Thyroid gland (tissue), 4 donors: ENCODE measurements at places on chromosomes 6 and 20.

GRCh38 chr20:46034039-46034438 lies 5.0 kb downstream of the SLC12A5 start:
- DNase-seq = no peak

GRCh38 chr6:79544299-79544927 lies 7.2 kb upstream of the LCA5 start:
- DNase-seq = no peak

DNA sequence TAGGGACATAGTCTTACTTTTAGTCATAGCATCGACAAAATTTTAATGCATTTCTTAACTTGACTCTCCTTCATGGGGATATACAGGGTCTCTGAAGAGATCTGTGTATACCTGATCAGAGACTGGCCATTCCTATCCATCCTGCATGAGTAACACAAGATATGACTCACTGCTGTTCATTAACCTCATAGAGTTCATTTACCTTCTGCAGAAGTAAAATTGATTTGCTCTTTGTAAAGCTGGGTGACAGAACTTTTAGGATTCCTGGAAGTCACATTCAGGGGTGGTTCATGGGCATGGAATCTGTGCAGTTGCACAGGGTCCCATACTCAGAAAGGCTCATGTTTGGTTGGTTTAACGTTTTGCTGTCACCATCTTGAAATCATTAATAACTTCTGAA lies 53.2 kb downstream of the PDE7B start:
- no peak for DNase-seq

DNA sequence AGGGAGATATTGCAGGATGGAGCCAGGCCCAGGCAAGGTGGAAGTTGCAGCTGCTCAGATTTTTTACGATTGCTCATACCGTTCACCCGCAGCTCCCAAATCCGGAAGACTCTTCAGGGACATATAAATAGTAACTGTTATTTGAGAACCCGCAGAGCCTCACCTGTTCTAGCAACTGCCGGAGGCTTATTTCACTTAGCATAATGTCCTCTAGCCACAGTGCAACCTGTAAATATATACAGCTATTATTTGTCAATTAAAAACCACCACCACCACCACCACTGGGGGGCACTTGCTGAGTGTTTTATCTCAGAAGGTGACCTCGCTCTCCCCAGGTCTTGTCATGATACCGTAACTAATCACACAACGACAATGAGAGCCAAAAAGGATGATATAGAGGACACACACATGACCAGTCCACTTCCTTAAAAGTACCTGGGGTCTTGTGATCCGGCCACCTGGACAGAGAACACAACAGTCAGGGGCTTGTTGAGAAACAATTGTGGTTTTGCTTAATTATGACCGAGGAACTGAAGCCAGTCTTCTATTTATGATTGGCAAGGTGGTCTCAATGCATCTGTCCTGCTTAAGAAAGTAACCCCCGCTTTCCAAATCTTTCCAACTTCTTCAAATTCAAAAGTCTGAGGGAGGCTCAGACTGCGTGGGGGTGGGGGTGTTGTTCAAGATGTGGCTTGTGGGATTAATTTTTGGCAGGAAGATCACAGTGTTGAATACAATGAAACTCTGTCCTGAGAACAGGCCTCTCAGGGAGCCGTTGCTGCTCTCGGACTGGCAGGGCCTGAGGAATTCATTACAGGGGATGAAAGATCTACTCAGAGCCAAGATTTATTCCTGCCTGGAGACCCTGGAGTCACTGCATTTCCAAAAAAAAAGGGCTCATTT lies 107.7 kb upstream of the PRND start:
- peak; percentile 27 for DNase-seq

DNA sequence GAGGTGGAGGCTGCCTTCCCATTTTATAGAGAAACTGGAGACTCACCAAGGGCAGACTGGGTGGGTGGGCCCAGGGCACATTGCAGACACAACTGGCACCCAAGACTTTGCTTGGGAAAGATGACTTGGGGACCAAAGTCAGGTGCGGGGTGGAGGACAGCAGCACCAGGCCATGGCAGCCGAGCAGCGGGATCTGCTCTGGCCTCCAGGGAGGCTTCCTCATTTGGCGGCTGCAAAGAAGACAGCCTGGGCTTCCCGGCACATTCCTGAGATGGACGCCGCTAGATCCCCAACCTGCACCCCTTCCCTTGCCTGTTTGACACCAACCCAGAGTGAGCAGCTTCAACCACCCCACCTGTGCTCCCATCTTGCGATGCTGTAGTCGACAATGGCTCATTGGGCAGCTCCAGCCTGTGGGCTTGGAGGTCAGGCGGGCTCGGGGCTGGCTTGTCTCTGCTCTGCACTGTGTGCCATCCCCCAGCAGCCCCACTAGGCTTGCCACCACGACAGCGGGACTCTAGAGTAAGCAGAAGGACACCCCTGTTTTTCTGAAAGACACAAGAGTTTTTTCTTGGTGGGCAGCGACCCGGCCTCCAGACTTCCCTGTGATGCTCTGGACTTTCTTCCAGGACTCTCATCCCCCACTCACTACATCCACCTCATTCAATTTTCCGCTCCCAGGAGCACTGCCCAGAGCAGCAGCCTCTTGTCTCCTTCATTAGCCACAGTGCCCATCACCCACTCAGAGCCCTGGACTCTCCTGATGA lies 184.9 kb upstream of the CST7 start:
- no peak for DNase-seq

GRCh38 chr20:18973529-18974173 lies 160.1 kb downstream of the SCP2D1 start:
- DNase-seq = peak; percentile 23

DNA sequence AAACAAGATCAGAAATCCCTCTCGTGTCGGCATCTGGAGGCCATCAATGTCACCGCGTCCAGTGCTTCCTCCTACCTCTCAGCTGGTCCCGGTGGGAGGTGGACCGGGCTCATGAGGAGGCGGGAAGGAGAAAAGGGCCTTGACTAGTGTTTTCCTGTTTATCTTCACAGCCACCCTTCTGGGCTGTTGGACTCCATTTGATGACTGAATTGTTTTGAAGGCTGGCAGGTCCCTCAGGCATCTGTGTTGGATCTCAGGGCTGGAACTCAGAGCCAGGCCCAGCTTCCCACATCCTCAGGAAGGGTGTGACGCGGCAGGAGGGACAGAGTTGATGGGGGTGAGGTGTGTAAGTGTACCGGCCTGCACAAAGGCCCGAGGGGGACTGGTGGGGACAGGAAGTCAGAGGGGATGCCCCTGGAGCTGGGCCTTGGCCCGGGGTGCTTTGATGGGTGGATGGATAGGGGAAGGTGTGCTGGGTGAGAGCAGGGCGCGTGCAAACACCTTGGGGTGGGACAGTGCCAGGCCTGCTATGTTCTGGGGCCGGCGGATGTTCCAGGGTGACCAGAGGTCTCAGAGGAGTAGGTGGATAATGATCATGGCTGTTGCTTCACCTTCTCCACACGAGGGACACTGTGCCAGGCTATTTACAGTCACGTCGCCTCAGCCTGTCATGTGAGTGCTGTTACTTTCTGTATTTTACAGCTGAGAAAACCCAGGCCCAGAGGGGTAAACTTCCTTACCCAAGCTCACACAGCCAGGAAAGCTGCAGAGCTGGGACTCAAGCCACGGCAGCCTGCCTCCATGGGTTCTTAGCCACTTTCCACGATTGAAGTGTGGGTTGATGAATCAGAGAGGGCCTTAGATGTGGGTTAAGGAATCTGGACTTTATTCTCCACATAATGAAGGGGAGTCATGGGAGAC lies 17.9 kb upstream of the CHMP4B start:
- DNase-seq = peak; percentile 8

- no peak for DNase-seq
Measured at GRCh38 chr6:42598300-42598699, 34.5 kb downstream of the UBR2 start.

GRCh38 chr20:45229264-45230056 lies 8.3 kb downstream of the SEMG2 start:
- peak; percentile 37 for DNase-seq

- DNase-seq = no peak
Measured at GRCh38 chr6:37487591-37488380, 11.9 kb downstream of the CCDC167 start.

DNA sequence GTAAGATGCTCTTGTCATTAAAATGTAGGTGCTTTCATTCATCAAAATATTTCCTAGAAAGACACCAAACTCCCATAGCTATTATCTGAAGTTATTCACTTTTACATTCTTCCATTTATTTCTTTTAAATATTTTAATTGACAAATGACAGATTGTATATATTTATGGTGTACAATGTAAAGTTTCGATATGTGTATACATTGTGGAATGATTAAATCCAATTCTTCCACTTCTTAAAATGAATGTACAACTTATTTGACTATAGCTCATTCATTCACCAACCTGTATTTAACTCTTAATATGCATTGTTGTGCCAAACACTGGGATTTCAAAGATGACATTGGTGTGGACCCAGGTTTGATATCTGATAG lies 41.0 kb downstream of the CCN2 start:
- DNase-seq = no peak

- DNase-seq = no peak
Measured at GRCh38 chr20:50798650-50799049, 3.8 kb downstream of the BCAS4 start.

DNA sequence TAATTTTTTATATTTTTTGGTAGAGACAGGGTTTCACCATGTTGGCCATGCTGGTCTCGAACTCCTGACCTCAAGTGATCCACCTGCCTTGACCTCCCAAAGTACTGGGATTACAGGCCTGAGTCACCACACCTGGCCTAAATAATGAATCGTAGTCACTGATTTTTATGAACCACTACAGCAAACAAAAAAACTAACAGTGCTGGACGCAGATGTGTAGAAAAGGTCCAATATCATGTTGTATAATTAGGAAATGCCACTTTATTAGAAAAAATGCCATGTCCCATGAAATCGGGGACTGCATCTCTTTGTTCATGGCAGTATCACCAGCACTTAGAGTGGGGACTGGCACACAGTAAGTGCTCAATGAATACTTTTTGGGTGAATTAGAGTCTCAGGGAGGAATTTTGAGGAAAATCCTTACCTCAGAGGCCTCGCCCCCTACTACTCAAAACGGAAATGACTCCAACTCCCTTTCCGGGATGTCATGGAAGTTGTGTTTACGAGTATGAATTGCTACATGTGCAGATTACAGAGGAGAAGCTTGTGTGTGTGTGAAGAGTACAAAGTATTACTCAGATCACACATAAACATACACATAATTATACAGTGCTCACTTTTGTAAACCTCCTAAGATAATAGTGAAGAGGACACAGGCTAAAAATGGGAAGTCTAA lies 43.6 kb upstream of the FAM50B start:
- DNase-seq = no peak

DNA sequence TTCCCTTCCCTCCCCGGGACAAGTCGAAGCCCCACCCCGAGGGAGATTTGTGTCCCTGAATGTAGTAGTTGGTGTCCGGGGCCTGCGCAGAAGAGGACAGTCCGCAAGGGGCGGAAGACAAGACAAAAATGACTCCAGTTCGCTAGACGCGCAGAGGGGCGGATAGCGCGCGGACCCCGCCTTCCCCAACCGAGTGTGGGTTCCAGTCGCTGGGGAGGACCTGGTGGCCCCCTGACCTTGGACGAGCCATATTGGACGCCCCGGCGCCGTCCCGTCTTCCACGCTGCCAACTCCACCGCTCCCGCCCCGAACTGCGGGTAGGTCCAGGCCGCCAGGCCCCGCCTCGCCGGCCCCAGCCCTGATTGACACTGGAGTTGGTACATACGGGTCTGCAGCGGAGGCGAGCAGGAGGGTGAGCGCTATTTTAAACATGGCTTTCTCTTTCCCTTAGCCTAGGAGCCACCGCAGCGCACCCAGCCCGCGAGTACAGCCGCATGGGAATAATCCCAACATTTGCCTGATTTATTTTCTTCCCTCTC lies 802 bp downstream of the HMGN3 start:
- peak; percentile 92 for DNase-seq

- no peak for DNase-seq
Measured at GRCh38 chr6:3348821-3349220, 90.1 kb downstream of the PSMG4 start.

DNA sequence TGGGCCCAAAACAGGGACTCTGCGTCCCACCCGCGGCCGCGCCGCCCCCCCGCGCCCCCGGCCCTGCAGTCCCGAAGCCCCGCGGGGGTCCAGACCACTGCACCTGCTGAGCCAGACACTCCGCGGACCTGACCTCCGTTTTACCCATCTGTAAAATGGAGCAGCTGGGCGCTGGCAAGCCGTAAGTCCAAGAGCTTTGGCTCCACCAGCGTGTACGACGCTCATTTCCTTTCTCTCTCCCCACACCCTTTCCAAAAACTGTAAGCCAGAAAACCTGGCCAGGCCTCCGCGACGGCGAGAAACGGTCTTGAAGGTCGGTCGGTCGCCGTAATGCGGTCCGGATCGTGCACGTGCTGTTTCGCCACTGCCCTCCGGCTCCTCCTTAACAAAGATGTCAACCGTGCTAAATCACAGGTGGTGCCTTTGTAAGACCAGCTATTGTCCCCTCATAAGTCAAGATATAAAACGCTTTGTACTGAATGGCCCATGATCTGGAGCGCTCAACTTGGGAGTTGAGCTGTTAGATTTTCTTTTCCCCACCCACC lies 7.8 kb upstream of the NR2E1 start:
- DNase-seq = no peak

DNA sequence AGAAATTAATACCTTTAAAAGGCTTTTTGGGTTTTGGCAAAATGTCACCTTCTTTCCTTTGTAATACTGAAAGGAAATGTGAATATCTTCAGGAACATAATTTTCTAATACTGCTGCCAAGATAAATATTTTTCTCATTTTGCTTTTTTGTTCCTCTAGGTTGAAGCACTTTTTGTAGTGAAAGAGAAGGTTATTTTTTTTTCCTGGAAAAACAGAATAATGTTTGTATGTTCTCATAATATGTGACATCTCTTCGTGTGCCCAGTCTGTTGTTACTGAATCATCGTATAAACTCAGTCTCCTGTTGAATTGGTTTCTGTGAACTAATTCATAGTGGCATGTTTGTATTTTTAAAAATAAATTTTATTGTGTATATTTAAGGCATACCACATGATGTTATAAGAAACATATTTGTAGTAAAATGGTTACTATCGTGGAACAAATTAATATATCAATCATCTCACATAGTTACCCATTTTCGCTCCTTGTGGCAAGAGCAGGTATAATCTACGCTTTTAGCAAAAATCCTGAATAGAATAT lies 74.4 kb downstream of the SH3BGRL2 start:
- DNase-seq = no peak

DNA sequence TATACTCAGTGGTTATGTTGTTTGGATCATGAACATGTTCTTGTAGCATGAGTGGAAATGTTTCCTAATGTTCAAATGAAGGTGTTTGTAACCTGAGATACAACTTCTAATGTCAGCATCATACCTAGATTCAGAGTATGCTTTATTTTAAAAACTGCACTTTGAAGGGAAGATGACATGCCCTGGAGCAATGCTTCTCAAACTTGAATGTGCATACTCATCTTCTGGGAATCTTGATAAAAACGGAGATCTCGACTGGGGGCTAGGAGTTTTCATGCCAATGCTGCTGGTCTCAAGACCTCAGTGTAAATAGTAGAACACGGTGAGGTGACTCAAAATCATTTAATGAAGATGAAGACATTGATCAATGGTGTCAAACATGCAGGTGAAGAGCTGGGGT lies 440.0 kb upstream of the NOX3 start:
- DNase-seq = no peak

DNA sequence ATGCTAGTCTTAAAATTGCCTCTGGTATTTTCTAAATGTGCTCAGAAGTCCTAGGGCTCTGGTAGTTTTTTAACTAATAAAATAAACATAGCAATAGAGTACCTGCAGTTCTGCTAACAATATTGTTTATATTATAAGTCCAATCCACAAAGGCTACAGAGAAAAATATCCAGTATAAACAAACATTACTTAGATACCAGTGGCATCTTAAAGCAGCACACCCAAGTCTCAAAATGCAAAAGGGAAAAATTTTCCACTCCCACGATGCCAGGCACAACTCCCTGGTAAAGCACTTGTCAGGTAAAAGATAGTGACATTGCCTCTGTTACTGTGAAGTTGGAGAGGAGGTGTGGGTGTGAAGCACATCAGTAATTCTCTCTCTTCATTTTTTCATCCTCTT lies 123.3 kb downstream of the OGFRL1 start:
- no peak for DNase-seq
